ENCODE measurements at places on chromosomes 1 and 21. TPM values are rescaled to one million over a fixed set of nuclear protein-coding genes. Genes with fewer than 3 reads are reported as not detected.

Gene ERICH3
- polyA plus RNA-seq, result 0.08 TPM

Gene CELA3B
- polyA plus RNA-seq, result not detected

DNA sequence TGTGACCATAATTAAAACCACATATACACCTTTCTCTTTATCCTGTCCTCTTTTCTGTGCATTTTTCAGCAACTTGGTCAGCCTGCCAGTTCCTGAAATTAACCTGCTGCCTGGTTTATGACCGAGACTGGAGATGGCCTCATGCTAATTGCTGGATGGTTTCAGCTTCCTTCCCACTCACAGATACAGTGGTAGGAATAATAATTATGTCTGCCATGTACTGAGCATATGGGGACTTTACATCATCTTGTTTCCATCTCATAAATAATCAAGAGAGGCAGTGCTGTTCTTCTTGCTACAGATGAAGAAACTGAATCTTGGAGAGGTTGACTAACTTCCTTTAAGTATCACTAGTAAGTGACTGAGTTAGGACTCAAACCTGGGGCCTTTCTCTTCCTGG lies 148.2 kb downstream of the NOS1AP start:
- no peaks in the 10 kb centered on the region for H3K27me3 ChIP-seq
- no peak overlapping the region for H3K27ac ChIP-seq
- no peak overlapping the region for H3K4me3 ChIP-seq
- no peaks in the 10 kb centered on the region for H3K36me3 ChIP-seq
- H3K4me1 ChIP-seq, result no peaks in the 10 kb centered on the region
- DNase-seq, result no peak

Gene MXRA8
- 19.5 TPM for polyA plus RNA-seq
